ENCODE measurements at places on chromosomes 3 and 15. TPM values are rescaled to one million over a fixed set of nuclear protein-coding genes. Genes with fewer than 3 reads are reported as not detected.

The VPS8 gene
- total RNA-seq, result 83.9 TPM

The GABRR3 gene
- not detected for total RNA-seq

The NT5DC2 gene
- total RNA-seq, result 69.3 TPM

The NAALADL2 gene
- total RNA-seq, result 5.8 TPM

DNA sequence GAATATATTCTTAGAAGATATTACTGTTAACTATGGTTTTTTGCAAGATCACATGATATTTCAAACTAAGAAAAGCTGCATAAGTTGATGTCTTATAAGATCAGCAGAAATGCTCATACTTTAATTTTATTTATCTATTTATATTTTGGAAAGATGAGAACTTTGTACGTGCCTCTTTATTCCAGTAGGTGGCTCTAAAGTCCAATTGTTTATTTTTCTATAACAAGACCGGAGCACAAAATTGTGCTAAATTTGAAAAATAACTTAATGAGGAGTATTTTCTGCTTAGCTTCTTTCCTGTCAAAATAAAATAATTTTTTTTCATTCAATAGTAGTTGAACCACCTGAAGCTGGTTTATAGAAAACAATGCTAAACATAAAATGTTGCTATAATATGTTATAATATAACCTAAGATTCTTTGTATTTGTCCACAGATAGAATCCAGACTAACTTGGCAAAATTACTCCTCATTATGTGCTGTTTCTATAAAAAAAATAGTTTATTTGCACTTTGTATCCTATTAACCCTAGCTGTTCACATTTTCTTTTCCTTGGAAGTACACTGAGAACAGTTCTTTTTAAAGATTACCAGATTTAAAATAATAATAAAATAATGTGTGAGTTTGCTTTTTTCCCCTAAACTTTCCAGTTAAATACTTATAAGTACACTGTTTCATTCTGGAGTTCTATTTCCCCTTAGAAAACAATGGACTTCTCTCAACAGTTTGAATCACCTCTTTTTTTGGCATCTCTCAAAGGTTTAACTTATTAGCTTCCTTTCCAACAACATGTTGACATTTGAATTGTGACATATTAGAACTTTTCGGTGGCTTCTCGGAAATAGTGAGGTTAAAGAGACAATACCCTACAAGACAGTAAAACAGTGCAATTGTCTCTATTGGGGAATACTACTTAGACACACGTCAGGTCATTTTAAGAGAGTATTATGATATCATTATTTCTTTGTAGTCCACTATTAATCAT, 530.0 kb downstream of the MECOM start:
- H3K4me3 ChIP-seq, result peak overlapping the region; percentile 13
- DNase-seq, result no peak
- H3K36me3 ChIP-seq, result no peaks in the 10 kb centered on the region

DNA sequence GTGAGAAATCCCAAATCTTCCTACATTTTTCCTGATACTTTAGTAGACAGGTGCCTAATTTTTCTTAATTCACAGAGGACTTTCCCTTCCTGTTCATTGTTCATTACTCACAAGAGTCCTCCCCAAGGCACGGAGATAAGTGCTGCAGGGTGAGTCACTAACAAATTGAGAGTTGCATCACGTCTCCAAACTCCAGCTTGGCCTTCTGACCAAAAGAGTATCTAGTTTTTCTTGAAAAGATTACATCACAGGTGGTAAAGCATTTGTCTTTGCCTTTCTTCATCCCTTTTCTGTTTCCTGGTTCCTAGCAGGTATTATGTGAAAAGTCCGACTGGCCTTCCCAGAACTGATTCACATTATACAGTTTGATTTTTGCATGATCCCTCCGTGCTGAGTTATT, 24.9 kb upstream of the RASGRP1 start:
- H3K27ac ChIP-seq, result no peak overlapping the region
- H3K4me3 ChIP-seq, result no peak overlapping the region
- peaks cover 15% of the 10 kb centered on the region for H3K27me3 ChIP-seq
- DNase-seq, result no peak
- no peaks in the 10 kb centered on the region for H3K4me1 ChIP-seq

DNA sequence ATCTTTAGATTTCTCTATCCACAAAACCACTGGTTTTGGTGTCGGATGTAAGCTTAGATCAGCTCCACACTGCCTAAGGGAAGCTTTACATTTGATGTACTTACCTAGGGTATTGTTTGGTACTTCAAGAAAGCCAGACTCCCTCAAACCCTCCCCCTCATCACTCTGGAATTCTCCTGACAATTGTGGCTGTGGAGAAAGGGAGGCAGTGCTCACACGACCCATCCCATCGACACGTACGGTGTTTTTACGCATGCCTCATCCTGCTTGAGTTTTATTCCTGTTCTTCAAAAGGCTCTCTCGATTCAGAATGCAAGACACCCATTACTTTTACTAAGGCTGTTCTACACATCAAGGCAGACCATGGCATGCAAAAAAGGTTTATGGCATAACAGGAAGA, 67.3 kb upstream of the ONECUT1 start:
- no peak overlapping the region for H3K27ac ChIP-seq
- no peak overlapping the region for H3K4me3 ChIP-seq
- peaks cover 12% of the 10 kb centered on the region for H3K4me1 ChIP-seq
- DNase-seq, result no peak
- no peaks in the 10 kb centered on the region for H3K36me3 ChIP-seq

- H3K36me3 ChIP-seq, result no peaks in the 10 kb centered on the region
- H3K27ac ChIP-seq, result peak overlapping the region; percentile 73
- DNase-seq, result no peak
- no peaks in the 10 kb centered on the region for H3K27me3 ChIP-seq
These were observed 29.3 kb upstream of the MEF2A start for GRCh38 chr15:99536422-99537040.

GRCh38 chr3:52091586-52092270, 35.4 kb upstream of the DUSP7 start:
- H3K36me3 ChIP-seq, result no peaks in the 10 kb centered on the region
- no peak overlapping the region for H3K4me3 ChIP-seq
- H3K27me3 ChIP-seq, result no peaks in the 10 kb centered on the region
- H3K27ac ChIP-seq, result no peak overlapping the region
- peaks cover 62% of the 10 kb centered on the region for H3K4me1 ChIP-seq
- DNase-seq, result peak; percentile 2

- no peaks in the 10 kb centered on the region for H3K27me3 ChIP-seq
- no peak overlapping the region for H3K27ac ChIP-seq
- no peak for DNase-seq
- H3K4me1 ChIP-seq, result peaks cover 43% of the 10 kb centered on the region
These were observed 6.3 kb downstream of the CAV3 start for GRCh38 chr3:8739757-8740504.

GRCh38 chr3:105398437-105398836, 31.7 kb downstream of the ALCAM start:
- H3K4me1 ChIP-seq, result no peaks in the 10 kb centered on the region
- H3K4me3 ChIP-seq, result no peak overlapping the region
- no peaks in the 10 kb centered on the region for H3K27me3 ChIP-seq
- DNase-seq, result no peak
- H3K36me3 ChIP-seq, result no peaks in the 10 kb centered on the region

DNA sequence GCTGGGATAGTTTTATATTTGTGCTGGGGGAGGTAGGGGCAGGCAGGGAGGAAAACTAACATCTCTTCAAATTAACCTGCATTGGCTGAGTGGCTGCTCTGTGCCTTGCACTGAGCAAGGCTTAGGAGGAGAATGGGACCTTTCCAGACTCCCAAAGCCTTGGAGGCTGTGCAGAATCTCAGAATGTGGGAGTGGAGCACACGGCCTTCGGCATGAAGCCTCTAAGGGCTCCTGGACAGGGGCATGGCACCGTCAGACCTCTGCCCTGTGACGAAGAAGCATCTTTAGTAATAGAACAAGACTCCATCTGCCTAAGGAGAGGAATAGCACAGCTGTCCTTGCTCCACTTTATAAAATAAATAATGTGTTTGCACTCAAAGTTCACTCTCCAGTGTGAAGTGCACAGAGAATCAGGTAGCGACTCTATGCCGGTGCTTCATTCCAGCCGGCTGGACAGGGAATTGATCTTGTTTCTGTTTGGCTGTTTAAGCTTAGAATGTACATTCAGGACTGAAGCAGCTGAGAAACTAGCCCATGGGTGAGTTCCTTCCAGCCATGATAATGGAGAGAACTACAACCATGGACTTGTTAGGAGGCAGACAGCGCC, 228.5 kb upstream of the ADAMTS9 start:
- no peaks in the 10 kb centered on the region for H3K27me3 ChIP-seq
- H3K4me3 ChIP-seq, result no peak overlapping the region
- peak overlapping the region; percentile 57 for H3K27ac ChIP-seq

DNA sequence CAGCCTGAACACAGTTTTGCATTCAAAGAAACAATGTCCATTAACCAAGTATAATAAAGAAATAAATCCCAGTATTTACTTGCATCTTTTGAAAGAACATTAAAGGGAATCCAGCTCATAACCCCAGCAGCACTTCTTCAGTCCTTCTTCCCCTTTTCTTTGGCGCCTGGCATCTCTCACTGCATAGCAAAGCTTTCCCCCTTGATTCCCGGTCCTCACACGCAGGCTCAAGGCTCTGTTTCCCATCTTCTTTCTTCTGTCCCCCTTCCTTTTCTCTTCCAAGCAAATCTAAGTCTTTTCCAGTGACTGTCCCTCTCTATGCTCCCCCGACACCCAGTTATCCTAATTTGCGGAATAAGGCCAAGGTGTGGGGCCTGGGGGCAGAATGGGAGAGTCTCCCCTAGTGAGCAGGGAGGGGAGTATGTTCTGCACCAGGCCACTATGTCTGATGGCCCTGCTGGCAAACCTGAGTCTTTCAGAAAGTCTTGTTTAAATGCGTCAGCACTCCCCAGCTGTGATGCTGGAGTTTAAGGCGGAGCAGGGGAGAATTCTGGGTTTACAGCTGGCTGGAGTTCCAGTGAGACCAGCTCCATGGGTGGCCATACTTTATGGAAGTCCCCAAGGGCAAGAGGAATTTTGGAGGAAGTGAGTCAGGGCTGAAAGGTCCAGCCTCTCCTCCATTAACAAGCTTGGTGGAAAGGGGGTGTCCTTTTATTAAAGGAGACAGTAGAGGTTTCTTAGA, 42.1 kb downstream of the GOLGA6A start:
- DNase-seq, result peak; percentile 48
- peak overlapping the region; percentile 72 for H3K27ac ChIP-seq
- H3K36me3 ChIP-seq, result peaks cover 46% of the 10 kb centered on the region
- H3K4me1 ChIP-seq, result peaks cover 81% of the 10 kb centered on the region
- no peaks in the 10 kb centered on the region for H3K27me3 ChIP-seq
- H3K4me3 ChIP-seq, result no peak overlapping the region

- no peaks in the 10 kb centered on the region for H3K4me1 ChIP-seq
- no peak overlapping the region for H3K4me3 ChIP-seq
- no peak for DNase-seq
- H3K27me3 ChIP-seq, result no peaks in the 10 kb centered on the region
These were observed 261.2 kb upstream of the LRRFIP2 start for GRCh38 chr3:37435572-37435971.

Measured in left ventricle myocardium inferior (tissue), 1 donor.